GM13976 (cell line): ENCODE measurements at places on chromosomes 12 and 14.

GRCh38 chr12:93825931-93826555 lies 148.9 kb downstream of the CRADD start:
- DNase-seq: no peak

GRCh38 chr12:33575346-33575745 lies 135.7 kb upstream of the SYT10 start:
- DNase-seq: no peak

- DNase-seq: no peak
Measured at GRCh38 chr12:91588874-91589454, 406.3 kb upstream of the DCN start.

DNA sequence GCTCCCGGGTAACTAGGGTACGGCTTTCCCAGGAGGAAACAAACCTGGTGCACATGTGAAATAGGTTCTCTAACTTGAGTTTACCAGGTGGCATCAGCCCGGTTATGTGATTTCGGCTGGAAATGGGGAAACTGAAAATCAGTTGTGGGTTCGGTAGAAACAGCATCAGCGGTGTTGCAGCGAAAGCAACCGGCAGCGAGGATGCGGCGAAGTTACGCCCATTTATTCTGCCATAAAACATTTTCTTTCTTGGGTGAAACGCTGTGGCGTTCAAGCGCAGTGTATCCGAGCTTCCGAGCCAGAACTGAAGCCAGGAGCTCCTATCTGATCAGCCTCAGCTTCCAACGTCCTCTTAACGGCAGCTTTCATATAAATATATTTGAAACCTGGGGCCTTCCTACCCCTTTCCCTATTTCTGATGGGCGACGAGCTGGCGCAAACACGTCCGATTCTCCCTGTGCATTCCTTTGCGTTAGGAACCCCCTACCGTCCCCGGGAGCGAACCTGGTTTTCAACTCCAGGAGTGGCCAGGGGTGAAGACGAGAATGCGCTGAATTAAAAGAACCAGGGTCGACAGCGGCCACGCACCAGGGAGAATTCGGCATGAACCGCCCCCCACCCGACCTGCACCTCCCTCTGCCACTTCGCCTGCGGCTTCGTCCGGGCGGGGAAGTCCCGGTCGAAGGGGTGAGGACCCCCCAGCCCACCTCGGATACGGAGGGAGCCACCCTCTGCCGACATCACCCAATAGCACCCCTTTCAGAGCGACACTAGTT lies 1.6 kb downstream of the DPF3 start:
- peak; percentile 42 for DNase-seq

DNA sequence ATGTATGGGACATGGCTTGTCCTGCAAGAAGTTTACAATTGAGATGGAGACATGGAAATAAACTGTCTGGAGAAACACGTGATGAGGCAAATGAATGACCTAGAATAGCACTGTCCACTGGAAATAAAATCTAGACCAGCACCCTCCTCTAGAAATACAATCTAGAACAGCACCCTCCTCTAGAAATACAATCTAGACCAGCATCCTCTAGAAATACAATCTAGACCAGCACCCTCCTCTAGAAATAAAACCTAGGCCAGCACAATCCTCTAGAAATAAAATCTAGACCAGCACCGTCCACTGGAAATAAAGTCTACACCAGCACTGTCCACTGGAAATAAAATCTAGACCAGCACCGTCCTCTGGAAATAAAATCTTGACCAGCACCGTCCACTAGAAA lies 69.2 kb upstream of the RFLNA start:
- no peak for DNase-seq

- no peak for DNase-seq
Measured at GRCh38 chr12:13066459-13066858, 22.3 kb downstream of the FAM234B start.

DNA sequence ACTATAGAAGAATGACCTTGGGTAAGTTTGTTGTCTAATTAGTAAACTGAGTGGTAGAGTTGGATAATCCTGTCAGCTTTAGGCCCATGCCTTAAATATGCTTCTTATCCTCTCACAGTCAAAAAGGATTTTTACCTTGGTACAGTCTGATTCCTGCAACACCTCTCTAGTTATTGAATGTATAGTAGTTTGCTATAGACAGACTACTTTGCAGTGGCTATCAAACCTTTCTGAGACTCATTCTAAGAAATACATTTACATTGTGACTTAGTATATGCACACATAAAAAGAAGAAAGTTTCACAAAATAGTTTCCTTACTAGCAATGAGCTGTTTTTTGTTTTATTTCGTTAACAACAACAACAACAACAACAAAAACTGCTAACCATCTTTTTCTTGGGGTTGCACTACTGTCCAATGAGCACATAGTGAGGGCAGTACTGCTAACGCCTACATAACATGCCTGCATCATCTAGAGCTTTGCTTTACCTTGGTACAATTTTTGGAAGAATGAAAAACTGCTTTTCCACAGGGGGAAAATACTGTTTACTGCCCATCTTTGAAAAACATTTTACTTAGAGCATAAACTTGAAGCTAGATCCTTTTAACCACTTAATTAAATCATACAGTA lies 28.5 kb downstream of the WNK1 start:
- no peak for DNase-seq

DNA sequence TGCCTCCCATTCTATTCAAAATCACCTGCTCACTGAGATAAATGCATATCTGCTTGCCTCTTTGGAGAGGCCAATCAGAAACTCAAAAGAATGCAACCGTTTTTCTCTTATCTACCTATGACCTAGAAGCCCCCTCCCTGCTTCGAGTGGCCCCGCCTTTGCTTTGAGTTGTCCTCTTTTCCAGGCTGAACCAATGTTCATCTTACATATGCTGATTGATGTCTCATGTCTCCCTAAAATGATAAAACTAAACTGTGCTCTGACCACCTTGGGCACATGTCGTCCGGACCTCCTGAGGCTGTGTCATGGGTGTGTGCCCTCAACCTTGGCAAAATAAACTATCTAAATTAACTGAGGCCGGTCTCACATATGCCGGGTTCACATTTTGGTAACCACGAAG lies 64.1 kb upstream of the HECTD1 start:
- DNase-seq: no peak

DNA sequence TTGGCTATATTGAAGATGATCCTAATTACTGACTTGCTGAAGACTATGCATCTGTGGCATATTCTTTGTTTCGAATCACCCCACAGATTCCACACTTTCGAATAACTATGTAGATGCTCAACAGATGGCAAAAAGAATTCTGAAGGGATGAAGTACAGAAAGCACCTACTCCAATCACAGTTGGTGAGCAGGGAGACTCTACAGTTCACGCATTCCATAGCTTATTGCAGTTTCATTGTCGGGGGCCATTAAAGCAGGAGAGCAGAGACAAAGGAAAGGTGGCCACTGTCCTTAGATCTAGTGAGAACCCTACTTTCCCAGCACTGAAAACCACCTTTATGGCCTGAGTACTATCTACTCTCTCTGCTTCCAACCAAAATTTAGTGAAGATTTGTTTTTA lies 191.9 kb downstream of the STXBP6 start:
- no peak for DNase-seq

GRCh38 chr12:92424338-92424737 lies 278.5 kb upstream of the PLEKHG7 start:
- no peak for DNase-seq

DNA sequence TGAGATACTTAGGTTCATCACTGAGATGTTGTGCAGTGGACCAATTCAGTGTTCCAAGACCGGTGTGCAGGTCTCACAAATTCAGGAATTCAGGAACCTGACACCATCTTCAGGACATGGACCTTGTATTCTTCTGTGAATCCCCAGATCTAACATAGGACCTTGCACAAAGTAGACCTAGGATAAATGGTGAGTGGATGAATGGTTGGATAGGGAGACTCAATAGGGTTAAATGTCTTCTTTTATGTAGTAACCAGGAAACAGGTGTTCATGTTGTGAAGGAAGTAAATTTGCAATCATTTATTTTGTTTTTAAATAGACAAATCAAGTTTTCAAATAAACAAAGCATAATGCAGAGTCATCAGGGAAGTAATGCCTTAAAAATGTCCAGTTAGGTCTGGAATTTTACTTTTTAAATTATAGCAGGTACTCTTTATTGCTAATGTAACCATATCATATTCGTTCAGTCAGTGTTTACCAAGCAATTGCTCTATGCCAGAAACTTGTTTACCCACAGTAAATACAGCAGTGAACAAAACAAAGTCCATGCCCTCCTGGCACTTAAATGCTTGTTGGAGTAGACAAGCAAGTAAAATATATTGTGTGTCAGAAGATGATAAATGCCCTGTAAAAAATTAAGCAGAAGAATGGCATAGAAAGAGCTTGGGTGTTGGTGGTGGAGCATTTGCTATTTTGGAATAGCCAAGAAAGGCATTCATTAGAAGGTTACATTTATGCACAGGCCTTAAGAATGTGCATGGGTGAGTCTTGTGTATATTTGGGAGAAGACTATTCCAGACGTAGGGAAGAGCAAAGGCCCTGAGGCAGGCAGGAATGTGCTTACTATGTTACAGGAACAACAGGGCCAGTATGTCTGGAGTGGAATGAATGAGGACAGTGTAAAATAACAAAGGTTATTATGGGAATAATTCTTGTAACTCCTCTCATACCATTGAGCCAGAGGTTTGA lies 26.3 kb downstream of the RXYLT1 start:
- DNase-seq: no peak

- no peak for DNase-seq
Measured at GRCh38 chr12:49008943-49009342, 9.6 kb downstream of the PRKAG1 start.

DNA sequence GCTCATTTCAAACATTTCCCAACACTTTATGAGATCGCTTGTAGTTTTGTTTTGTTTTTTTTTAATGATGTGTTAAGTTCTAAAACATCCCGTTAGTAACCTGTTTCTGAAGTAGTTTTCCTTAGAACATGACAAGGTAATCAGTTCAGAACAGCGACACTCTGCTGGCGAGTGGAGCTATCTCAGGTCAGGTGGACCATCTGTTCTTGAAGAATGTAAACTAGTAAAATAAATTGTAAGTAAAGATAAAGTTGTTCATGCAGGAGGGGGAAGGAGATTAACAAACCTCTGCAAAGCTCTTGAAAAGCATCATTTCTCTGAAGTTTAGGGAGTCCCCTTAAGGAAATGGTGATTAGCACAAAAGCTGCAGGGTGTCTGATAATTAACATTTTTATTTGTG lies 71.9 kb upstream of the DACT1 start:
- no peak for DNase-seq

GRCh38 chr12:69497308-69498026 lies 27.3 kb downstream of the FRS2 start:
- DNase-seq: peak; percentile 70

DNA sequence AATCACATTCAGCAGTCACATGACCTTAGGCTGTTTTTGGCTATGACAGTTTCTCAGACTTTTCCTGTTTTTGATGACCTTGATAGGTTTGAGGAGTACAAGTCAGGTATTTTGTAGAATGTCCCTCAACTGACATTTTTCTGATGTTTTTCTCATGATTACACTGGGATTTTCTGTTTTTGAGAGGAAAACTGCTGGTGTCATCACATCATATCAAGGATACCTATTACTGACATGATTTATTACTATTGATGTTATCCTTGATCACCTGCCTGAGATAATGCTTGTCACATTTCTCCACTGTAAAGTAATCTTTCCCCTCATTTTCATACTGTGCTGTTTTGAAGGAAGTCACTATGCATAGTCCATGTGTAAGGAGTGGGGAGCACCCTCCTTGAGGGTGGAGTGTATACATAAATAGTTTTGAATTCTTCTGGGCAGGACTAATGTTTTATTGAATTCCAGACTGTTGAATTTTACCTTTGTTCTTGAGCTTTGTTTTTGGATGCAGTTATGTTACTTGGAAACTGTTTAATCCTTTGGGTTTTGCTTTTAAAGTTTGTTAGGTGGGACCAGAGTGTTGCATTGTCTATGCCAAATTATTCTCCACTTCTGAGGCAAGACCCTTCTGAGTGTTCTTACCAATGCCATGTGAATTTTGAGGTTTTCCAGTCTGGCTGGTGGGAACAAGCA lies 444.5 kb upstream of the FAR2 start:
- DNase-seq: no peak

- peak; percentile 57 for DNase-seq
Measured at GRCh38 chr14:74085828-74086227, 1.1 kb downstream of the LIN52 start.

- DNase-seq: no peak
Measured at GRCh38 chr14:93092606-93093556, 22.8 kb downstream of the ITPK1 start.

DNA sequence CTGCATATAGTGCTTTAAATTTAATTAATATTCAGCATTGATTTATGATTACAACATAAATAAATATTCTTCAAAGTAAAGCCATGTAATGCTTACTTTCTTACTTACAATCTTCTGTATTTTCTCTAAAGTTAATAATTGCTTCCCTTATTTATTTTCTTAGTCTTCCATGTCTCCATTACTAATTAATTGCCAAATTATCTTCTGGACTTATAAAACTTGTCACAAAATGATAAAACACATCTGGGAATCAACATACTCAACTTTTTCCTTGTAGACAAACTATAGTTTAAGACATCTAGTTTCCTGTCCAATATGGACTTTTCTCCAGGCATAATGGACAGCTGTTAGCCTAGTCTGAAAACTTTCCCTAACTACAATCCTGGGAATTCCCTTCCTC lies 466.6 kb downstream of the FLRT2 start:
- DNase-seq: no peak

DNA sequence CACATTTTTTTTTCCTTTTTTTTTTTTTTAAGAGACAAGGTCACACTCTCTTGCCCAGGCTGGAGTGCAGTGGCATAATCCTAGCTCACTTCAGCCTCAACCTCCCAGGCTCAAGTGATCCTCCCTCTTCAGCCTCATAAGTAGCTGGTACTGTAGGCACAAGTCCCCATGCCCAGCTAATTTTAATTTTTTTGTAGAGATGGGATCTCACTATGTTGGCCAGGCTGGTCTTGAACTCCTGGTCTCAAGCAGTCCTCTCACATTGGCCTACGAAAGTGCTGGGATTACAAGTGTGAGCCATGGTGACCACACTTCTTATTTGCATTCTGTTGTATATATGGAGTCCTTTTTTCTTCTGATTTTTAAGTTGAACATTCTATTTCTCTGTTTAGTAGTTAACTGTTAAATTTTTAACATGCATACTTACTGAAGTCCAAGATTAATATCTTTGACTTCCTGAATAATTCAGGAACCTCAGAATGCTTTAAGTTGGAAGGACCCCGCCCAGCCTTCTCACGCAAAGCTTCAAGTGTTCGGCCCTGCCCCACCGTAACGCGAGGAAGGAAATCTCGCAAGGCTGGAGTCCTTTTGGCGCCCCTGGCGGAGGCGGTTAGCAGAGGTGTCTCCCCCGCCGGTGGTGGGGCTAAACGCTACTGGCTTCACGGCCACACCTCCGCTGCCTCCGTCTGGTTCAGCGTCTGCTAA lies 21.6 kb downstream of the SPATS2 start:
- no peak for DNase-seq

- peak; percentile 58 for DNase-seq
Measured at GRCh38 chr12:8037046-8037663, 4.6 kb downstream of the FOXJ2 start.

DNA sequence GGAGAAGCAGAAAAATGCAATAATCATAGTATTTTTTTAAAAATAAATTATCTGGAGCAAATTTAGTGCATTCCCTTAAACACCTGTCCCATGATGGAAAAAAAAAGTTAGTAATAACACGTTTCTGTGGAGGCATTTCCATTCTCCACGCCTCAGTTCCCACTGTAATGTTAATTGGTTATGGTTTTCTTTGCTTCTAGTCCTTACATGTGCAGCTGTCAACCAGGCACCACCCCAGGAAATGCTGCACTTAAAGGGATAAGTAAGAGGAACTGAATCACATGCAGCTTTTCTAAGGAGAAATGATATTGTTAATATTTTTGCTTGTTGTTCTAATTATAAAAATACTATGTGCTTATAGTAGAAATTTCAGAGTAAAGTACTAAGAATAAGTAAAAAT lies 240.3 kb downstream of the ZFP36L1 start:
- DNase-seq: no peak
